ENCODE measurements at places on chromosomes 11 and 22.

GRCh38 chr22:28983190-28983589, 78.4 kb downstream of the C22orf31 start:
- DNase-seq = no peak

DNA sequence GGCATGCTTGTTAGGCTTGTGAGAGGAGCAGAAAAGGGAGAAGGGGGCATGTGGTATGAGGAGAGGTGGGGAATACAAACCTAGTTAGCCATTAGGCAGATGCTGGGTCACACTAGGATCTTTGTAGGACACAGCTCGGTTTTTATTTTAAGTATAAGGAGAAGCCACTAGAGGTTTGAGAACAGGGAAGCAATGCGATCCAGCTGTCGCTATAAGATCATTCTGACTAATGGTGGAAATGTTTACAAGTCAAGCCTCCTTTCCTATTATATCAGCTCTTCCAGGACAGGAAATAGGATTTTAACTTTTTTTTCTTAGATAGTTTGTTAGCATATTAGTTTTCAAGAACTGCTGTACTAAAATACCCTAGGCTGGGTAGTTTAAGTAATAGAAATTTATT, 609.9 kb downstream of the INSC start:
- DNase-seq = no peak

DNA sequence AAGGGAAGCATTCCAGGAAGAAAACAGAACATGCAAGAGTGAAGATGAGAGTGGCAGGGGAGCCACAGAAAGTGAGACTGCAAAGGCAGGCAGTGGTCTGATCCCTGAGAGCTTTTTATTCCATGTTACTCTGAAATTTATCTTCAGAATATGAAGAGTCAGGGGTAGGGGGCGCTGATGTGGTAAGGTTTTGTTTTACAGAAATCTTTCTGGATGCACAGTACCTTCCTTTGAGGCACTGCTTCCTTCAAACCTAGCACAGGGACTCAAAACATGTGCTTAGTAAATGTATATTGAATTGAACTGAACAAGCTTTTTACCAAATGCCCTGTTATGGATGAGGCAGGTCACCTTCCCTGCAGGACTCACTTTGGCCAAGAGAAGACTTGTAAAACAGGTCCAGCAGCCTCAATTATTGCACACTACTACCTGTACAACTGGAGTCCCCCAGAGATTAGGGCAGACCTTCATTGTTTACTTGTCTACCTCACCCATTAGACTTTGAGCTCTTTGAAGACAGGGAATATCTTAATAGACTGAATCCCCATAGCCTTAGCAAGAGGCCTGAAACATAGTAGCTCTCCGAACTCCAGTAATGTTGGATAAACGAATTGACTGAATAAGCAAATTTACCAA, 2.2 kb downstream of the PAK1 start:
- DNase-seq = no peak

DNA sequence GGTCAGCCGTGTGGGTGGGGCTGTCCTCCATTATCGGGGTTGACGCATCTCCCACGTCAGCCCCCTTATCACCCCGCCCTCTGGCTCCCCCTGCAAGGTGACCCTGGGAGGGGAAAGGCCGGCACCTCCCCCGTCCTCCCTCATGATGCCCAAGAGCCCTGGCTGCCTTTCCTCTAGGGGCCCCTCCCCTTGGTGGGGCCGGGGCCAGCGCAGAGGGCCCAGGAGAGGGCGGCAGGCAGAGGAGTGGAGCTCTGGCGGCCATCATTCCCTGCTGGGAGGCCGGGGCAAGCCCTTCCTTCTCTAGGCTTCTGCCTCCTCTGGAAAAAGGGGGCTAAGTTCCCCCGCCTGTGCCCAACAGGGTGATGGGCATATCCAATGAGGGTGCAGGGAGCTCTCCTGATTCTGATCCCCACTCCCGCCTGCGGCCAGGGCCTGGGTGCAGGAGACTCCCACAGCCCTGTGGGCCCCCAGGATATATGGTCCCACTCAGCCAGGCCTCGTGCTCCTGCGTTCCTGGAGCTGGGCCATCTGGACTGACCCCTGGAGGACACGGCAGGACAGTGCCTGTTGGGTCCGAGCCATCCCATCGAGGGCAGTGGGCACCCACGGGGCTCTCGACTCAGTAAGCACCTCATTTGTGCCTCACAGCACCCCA, 12.3 kb downstream of the MYRF start:
- DNase-seq = no peak

DNA sequence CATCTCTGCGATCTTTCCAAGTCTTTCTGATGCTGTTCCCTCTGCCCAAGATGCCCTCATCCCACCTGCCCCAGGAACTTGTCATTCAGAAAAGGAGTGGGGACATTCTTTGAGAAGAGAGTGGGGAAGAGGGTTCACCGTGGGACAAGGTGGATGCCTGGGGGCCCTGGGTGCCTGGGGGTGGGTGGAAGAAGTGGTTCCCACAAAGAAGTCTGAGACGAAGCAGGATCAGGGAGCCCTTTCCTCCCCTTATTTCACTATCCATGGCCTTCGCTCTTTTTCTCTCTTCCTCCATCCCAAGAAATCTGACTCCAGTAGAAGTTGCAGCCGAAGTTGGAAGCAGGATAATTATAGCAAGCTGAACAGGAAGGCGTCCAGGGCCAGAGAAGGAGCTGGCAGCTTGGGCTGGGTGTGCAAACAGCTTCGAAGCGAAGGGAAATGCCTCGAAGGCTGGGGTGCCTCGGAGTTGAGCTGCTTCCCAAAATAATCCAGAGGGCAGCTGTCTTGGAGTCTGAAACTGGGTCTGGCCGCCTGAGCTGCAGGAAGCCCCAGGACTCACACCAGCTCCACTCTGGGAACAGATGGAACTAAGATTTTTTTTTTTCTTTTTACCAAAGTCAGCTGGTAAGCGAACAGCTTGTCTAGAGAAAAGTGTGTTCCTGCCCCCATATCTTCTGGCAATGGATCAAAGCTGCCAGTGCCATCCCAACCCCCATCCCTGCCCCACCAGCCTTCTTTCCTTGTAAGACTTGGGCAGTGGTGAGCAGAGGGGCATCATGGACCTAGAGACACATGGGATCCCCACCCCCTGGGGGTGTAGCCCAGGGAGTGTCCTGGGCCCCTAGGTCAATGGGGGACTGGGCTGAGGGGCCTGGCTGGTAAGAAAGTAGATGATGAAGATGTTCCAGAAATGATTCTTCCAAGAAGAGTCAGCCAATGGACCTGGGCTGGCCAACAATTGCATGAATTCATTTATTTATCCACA, 31.5 kb downstream of the PARVG start:
- DNase-seq = no peak

DNA sequence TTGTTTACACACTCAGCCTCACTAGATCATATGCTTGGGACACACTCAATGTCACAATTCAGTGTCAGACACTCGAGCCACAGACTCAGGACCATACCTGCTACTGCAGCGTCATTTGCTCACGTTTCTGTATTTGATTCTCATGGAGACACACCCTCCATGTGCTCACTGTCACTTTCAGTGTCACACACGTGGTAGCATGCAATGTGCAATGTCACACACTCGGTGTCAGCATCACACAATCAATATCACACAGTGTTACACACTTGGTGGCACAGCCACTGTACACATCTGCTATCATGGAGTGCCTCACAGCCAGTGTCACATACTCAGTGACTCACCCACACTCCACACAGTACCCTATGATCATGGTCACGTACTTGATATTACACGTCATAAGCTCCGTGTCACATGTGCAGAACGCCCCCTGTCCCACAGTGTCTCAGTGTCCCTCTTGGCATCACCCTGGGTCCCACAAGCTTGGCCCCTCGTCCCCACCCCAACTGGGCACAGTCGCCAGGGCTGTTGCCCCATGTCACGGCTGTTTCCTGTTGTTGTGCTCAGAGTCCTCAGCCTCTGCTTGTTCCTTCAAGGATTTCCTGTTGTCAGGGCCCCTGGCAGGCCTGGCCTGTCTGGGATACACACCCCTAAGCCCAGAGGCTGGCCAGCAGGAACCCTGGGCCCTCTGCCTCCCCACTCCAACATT, 49.6 kb downstream of the PDE2A start:
- no peak for DNase-seq

DNA sequence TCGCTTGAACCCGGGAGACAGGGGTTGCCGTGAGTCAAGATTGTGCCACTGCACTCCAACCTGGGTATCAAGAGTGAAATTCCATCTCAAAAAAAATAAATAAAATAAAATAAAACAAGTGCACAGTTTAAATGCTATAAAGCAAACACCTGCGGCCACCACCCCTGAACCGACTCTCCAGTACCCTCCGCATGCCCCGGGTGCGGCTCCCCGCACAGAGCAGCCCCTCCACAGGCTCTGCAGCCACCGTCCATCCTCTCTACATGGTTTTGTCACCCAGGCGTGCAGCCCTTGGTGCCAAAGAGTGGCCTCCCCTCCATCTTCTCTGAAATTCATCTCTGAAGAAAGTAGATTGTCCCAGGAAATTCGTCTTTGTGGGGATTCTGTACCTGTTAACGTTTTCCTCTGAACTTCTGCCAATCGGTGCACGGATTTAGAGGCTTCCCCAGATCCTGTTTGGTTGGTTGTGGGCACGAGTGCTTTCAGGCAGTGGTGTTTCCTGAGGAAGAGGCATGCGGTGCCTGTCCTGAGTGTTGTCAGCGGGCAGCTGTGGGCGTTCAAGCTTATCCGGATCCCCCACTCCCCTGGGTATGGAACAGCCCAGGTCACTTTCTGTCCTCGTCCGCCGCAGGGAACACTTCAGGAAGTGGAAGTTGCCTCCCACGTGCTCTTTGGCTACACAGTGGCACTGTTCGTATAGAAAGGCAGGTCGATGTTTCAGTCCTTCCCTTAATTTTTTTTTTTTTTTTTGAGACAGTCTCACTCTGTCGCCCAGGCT, 4.1 kb downstream of the MIOX start:
- no peak for DNase-seq

GRCh38 chr11:130528298-130529261, 80.1 kb downstream of the ADAMTS15 start:
- DNase-seq = no peak

DNA sequence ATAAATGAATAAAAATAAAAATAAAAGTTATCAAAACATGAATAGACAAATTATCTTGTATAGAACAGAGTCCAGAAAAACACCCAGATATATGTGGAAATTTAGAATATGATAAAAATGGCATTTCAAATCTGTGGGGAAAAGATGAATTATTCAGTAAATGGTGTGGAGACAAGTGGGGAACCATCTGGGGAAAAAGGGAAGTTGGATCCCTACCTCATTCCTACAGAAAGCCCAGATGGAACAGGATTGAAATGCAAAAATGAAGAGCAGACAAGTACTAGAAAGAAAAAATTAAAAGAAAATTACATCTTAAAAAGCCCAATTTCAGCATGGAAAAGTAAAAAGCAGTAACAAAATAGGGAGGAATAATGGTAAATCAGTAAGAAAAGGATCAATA, 8.1 kb upstream of the RASL10A start:
- no peak for DNase-seq

GRCh38 chr11:27179334-27179733, 138.7 kb downstream of the BBOX1 start:
- no peak for DNase-seq

- no peak for DNase-seq
These were observed 61.5 kb upstream of the EED start for GRCh38 chr11:86182976-86183584.

DNA sequence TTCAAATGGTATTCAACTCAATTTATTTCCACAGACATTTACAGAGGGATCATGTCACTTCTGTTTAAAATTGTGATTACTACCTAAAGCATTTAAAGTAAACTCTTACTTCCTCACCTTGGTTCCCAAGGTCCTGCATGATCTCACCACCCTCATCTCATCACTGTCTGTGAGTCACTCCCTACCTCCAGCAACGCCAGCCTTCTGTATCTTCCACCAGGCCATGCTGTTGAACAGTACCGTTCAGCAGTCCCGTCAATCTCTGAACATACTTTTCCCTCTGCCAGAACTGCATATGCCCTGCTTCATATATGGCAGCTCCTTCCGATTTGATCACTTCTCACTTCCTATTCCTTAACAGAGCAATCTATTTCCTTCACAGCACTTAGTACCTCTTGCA, 2.0 kb downstream of the FBXO3 start:
- DNase-seq = no peak
